ENCODE measurements at places on chromosomes 2 and 18. TPM values are rescaled to one million over a fixed set of nuclear protein-coding genes. Genes with fewer than 3 reads are reported as not detected.

POU3F3 gene
- not detected for total RNA-seq

TMEM237 gene
- 22.4 TPM for total RNA-seq

FOXI3 gene
- total RNA-seq, result not detected

CREB1 gene
- total RNA-seq, result 22.3 TPM

FARSB gene
- 49.7 TPM for total RNA-seq

All from A549 treated with CORT108297 at 1 μM for 4 hours (cell line).